Glutamatergic neuron (in vitro differentiated cells): ENCODE measurements at places on chromosomes 6 and 20.

DNA sequence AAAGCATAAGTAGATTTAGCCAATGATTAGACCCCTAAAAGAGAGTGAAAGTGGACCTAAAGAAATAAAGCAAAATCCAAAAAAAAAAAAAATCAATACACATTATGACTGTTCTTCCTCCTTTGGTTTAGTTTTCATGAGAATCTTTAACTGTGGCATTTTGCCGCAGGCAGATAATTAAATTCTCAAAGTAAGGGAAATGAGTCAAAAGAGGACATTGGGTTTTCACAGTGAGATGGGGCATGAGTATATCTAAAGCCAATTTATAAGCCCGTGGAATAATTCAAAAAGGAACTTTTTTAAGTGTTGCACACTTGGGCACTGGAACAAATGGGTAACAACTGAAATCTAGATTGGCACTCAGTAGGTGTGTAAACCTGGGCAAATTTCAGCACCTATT lies 230.3 kb downstream of the PKHD1 start:
- peaks cover 3% of the 10 kb centered on the region for H3K4me1 ChIP-seq
- DNase-seq: no peak
- H3K36me3 ChIP-seq: no peaks in the 10 kb centered on the region
- H3K27ac ChIP-seq: no peak overlapping the region
- no peak overlapping the region for H3K4me3 ChIP-seq
- peaks cover 4% of the 10 kb centered on the region for H3K27me3 ChIP-seq

DNA sequence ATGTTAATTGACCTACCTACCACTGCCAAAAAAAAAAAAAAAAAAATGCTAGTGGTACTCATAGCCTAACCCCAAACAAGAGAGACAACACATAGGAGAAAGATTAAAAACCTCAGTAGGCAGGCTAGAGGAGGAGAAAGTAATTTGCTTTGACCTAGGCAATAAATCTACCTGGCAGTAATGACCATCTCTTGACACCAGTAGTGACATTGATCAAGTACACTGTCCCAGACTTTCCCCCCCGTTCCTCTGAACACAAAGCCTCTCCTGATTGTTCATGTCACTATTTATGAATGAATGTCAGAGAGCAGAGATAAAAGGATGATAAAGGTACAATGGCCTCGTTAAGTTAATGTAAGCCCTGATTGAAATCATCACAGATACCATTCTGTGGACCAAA lies 746.8 kb downstream of the CBLN4 start:
- no peak overlapping the region for H3K27ac ChIP-seq
- H3K36me3 ChIP-seq: no peaks in the 10 kb centered on the region
- no peak overlapping the region for H3K4me3 ChIP-seq
- no peaks in the 10 kb centered on the region for H3K27me3 ChIP-seq

DNA sequence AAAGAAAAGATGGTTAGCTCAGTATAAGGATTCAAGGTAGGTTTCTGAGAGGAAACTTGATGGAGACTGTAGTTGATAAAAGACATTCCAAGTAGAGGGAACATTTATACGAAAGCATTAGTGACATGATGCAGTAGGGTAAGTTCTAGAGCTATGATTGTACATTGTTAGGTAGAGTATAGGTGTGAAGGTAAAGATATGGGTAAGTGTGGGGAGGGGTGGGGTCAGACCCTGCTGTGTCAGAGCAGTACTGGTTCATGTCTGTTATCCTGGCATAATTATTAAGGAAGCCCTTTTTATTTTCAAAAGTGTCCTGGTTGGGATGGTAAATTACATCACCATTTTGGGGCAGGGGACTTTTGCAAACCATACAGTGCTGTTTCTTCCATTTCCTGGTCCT lies 635.8 kb downstream of the COL12A1 start:
- no peak for DNase-seq
- no peaks in the 10 kb centered on the region for H3K36me3 ChIP-seq
- no peaks in the 10 kb centered on the region for H3K4me1 ChIP-seq
- no peaks in the 10 kb centered on the region for H3K27me3 ChIP-seq
- no peak overlapping the region for H3K27ac ChIP-seq

- H3K27me3 ChIP-seq: no peaks in the 10 kb centered on the region
- peak overlapping the region; percentile 50 for H3K27ac ChIP-seq
- H3K36me3 ChIP-seq: no peaks in the 10 kb centered on the region
Measured at GRCh38 chr6:73180763-73181619, 44.3 kb downstream of the KHDC1L start.

- no peaks in the 10 kb centered on the region for H3K27me3 ChIP-seq
- H3K27ac ChIP-seq: no peak overlapping the region
- no peaks in the 10 kb centered on the region for H3K36me3 ChIP-seq
Measured at GRCh38 chr6:72675396-72675795, 53.5 kb downstream of the KCNQ5 start.

GRCh38 chr6:146972546-146972945 lies 231.7 kb upstream of the STXBP5 start:
- H3K36me3 ChIP-seq: no peaks in the 10 kb centered on the region
- no peaks in the 10 kb centered on the region for H3K27me3 ChIP-seq
- no peak for DNase-seq
- H3K27ac ChIP-seq: no peak overlapping the region
- no peaks in the 10 kb centered on the region for H3K4me1 ChIP-seq
- no peak overlapping the region for H3K4me3 ChIP-seq

DNA sequence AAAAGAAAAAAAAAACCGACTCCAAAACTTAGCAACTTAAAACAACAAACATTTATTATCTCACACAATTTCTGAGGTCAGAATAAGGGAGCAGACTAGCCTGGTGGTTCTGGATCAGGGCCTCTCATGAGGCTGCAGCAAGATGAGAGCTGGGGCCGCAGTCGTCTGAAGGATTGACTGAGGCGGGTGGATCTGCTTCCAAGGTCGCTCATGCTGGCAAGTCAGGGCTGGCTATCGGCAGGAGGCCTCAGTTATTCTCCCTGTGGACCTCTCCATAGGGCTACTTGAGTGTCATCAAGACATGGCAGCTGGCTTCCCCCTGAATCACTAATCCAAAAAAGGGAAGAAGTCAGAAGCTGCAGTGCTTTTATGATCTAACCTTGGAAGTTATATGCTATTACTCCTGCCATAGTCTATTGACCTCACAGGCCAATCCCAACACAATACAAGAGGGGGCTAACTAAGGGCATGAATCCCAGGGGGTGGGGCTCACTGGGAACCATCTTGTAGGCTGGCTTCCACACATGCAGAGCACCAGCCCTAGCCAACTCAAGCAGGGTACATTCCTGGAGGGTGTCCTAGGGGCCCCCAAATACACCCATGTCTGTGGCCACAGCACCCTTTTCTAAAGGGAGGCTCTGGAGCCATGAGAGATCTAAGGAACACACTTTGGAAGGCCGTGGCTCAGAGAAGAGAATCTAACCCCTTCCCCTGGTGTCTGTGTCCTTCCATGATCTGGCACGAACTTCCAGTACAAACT lies 11.3 kb downstream of the EBF4 start:
- peaks cover 9% of the 10 kb centered on the region for H3K27me3 ChIP-seq
- DNase-seq: no peak
- no peaks in the 10 kb centered on the region for H3K36me3 ChIP-seq
- no peaks in the 10 kb centered on the region for H3K4me1 ChIP-seq

GRCh38 chr6:84304881-84305280 lies 77.4 kb upstream of the CEP162 start:
- no peaks in the 10 kb centered on the region for H3K4me1 ChIP-seq
- no peaks in the 10 kb centered on the region for H3K36me3 ChIP-seq
- no peak overlapping the region for H3K27ac ChIP-seq
- no peak for DNase-seq
- no peak overlapping the region for H3K4me3 ChIP-seq

DNA sequence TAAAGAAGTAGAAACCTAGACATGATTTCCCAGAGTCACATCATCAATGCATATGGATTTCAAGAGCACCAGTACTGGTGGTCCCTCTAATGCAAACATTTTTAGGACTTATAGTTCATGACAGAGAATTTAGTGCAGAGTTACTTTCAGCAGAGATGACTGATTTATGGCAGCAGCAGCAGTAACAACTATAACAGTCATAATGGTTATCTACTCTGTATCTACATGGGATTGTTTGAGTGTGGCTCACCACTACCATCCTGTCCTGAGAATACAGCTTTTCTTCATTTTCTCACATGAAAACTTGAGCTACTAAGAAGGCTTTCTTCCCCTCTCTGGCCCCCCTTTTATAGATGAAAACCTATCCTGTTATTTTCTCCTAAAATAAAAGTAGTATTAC lies 128.5 kb upstream of the ENPP5 start:
- H3K36me3 ChIP-seq: no peaks in the 10 kb centered on the region
- no peak for DNase-seq
- H3K4me1 ChIP-seq: no peaks in the 10 kb centered on the region
- H3K27me3 ChIP-seq: no peaks in the 10 kb centered on the region
- H3K27ac ChIP-seq: no peak overlapping the region

DNA sequence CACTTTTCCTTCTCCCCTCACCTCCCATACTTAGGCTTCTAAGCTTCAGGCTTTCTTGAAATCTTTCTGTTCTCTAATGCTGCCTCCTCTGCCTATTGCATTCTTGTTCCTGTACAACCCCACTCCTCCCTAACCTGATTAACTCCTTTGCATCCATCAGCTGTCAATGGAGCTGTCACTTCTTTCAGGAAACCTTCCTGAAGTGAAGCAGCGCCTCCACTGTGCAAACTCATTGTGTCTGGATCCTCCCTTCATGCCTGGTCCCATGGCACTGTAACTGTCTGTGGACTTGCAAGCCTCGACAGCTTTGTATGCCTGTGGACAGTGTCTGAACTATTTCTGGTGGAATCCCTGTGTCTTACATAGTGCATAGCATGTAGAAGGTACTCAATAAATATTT lies 185.0 kb downstream of the HS3ST5 start:
- peak overlapping the region; percentile 1 for H3K27ac ChIP-seq
- peaks cover 3% of the 10 kb centered on the region for H3K4me1 ChIP-seq
- peaks cover 7% of the 10 kb centered on the region for H3K27me3 ChIP-seq
- DNase-seq: no peak

DNA sequence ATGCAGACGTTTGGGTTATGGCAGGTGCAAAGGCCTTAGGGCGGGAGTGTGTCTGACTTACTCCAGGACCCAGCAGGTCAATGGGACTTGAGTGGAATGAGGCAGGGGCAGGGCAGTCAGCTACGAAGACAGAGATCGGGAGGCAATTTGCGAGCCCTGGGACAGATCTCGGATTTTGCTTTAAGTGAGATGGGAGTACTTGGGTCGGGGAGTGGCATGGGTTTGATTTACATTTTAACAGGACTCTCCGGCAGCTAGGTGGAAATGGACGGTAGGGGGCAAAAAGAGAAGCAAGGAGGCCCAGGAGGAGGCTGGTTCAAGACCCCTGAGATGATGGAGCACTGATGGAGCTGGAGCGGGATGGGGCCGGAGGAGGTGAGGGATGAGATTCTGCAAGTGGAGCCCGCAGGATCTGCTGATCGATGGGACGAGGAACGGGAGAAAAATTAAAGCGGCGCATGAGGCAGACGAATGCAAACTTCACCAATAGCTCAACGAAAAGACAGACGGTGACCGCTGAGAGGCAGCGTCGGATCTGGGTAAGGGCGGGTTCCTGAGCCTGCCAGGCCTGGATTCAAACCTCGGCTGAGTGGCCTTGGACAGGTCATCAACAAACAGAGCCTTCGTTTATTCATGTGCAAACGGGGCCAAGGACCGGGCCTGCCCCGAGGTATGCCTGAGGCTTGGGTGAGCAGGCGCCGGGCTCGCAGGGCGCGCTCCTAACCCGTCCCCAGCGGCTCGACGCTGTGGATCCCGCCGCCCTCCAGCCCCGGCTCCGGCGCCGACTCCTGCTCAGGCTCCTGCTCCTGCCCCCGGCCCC lies 756 bp upstream of the RBCK1 start:
- peak overlapping the region; percentile 95 for H3K27ac ChIP-seq
- peaks cover 14% of the 10 kb centered on the region for H3K27me3 ChIP-seq
- peak overlapping the region; percentile 91 for H3K4me3 ChIP-seq
- peak; percentile 81 for DNase-seq
- peaks cover 17% of the 10 kb centered on the region for H3K4me1 ChIP-seq
- peaks cover 5% of the 10 kb centered on the region for H3K36me3 ChIP-seq

DNA sequence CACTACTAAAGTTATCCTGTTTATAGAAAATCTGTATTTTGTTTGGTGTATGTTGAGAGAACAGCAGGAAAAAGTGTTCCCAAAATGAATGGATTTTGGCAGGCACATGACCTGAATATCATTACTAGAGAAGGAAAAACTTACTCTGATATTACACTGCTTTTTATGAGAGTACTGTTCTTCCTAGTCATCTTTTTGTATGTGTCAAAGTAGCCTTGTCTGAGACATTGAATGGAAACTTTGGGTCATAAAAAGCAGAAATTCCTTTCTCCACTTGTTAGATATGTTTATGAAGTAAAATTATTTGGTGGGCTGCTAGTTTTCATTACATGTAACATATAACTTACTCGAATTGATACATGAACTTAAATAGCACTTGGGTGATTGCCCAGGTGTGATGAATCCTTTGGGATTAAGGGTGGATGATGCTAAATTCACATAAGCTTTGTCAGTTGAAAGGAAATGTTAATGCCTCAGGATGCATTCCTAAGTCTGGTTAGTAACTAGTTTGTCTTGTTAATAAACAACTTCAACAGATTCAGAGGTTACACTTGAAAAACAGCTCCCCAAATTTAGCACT lies 206.7 kb downstream of the CENPW start:
- no peaks in the 10 kb centered on the region for H3K4me1 ChIP-seq
- no peaks in the 10 kb centered on the region for H3K27me3 ChIP-seq
- no peak overlapping the region for H3K4me3 ChIP-seq

DNA sequence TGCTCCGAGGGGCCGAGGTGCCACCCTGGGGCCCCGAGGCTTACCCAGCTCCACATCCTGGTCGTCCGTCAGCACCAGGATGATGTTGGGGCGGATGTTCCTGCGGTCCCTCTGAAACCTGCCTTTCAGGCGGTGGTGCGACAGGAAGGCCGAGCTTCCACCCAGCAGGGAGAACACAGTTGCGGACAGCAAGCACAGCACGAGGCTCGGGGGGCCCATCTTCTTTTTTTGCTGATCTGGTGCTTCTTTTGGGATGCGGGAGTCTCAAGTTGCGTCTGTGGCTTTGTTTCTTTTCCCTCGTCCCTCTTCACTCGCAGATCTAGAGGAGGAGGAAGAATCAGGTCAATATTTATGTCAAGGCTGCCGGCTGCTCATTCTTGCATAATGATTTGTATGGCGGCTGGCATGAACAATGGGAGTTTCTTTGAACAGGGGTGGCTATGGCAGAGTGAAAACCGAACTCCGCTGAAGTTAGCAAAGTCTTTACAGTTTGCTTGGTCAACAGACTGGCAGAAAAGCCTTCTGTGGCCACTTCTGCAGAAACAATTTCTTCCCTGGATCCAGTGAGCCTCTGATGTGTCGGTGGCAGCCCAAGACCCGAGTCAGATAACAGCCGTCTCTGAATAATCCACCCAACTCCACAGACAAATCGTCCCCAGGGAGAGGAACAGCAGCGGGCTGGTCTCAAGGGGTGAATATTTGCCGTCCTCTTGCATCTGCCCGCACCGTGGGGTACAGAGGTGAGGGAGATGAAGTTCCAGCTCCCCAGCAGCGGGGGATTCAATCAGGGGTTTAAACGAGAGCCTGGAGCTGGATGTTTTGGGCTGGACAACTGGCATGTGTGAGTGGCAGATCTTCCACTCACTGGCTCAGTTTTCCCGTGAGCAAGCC lies 27.9 kb downstream of the SULF2 start:
- H3K4me3 ChIP-seq: peak overlapping the region; percentile 5
- peaks cover 1% of the 10 kb centered on the region for H3K27me3 ChIP-seq
- no peak for DNase-seq
- peaks cover 35% of the 10 kb centered on the region for H3K4me1 ChIP-seq
